ENCODE measurements at places on chromosomes 16 and 17. TPM values are rescaled to one million over a fixed set of nuclear protein-coding genes. Genes with fewer than 3 reads are reported as not detected.
A peak's percentile ranks its signal among the peaks of the same experiment; 100 is the strongest.

- no peak overlapping the region for H3K4me3 ChIP-seq
- H3K27me3 ChIP-seq, result no peaks in the 10 kb centered on the region
- no peaks in the 10 kb centered on the region for H3K36me3 ChIP-seq
- no peaks in the 10 kb centered on the region for H3K4me1 ChIP-seq
- DNase-seq, result peak; percentile 85
Observed at GRCh38 chr16:7025616-7026190, 306.9 kb upstream of the RBFOX1 start.

GRCh38 chr17:48970224-48970623 lies 1.8 kb upstream of the GIP start:
- no peak overlapping the region for H3K27ac ChIP-seq
- H3K4me3 ChIP-seq, result no peak overlapping the region
- peaks cover 12% of the 10 kb centered on the region for H3K4me1 ChIP-seq

GRCh38 chr17:39831588-39831987 lies 32.5 kb downstream of the IKZF3 start:
- H3K27me3 ChIP-seq, result peaks cover 12% of the 10 kb centered on the region
- H3K36me3 ChIP-seq, result no peaks in the 10 kb centered on the region
- H3K4me1 ChIP-seq, result no peaks in the 10 kb centered on the region
- H3K27ac ChIP-seq, result no peak overlapping the region

- H3K27me3 ChIP-seq, result no peaks in the 10 kb centered on the region
- H3K4me3 ChIP-seq, result no peak overlapping the region
- peaks cover 28% of the 10 kb centered on the region for H3K4me1 ChIP-seq
- H3K27ac ChIP-seq, result peak overlapping the region; percentile 26
Observed at GRCh38 chr17:1555651-1556471, 6.7 kb downstream of the PITPNA start.

DNA sequence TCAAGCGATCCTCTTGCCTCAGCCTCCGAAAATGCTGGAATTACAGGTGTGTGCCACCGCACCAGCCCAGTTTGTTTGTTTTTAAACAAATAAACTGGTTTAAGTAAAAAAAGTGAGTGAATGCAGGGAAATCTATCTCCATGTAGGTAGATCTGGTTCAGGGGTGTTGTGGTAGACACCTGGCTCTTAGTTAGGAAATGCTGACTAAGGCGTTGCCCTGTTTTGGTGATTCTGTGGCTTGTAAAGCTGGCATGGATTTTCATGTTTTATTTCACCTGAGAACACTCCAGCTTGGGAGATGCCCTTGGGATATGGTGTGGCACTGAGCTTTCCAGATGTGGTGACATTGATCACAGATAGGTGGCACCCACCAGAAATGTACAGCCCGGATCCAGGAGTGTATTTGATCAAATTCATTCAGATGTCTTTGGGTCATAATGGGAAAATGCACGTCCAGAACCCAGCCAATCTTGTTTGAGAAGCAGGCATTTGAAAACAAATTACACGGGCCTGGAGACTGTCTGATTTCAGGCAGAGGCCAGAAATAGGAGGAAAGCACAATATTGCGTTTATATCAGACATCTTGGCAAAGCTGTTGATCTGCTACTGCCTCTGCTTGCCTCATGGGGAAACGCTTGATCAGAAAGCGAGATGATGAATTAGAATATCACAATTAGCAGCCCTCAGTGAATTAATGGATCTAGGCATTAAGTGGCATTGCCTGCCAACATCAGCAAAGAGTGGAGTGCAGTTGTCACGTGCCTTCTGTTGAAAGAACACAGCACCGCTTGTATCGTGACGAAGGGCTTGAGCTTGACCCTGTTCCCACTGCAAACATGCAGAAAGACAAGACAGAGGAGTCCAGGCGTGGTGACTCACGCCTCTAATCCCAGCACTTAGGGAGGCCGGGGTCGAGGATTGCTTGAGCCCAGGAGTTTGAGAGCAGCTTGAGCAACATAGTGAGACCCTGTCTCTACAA lies 7.3 kb upstream of the IL34 start:
- peaks cover 3% of the 10 kb centered on the region for H3K27me3 ChIP-seq
- peak; percentile 43 for DNase-seq
- peaks cover 3% of the 10 kb centered on the region for H3K4me1 ChIP-seq
- H3K4me3 ChIP-seq, result no peak overlapping the region
- H3K36me3 ChIP-seq, result no peaks in the 10 kb centered on the region
- no peak overlapping the region for H3K27ac ChIP-seq

- no peak overlapping the region for H3K4me3 ChIP-seq
- H3K27ac ChIP-seq, result no peak overlapping the region
- no peaks in the 10 kb centered on the region for H3K4me1 ChIP-seq
Observed at GRCh38 chr17:10674704-10675103, 17.6 kb upstream of the MYH3 start.

DNA sequence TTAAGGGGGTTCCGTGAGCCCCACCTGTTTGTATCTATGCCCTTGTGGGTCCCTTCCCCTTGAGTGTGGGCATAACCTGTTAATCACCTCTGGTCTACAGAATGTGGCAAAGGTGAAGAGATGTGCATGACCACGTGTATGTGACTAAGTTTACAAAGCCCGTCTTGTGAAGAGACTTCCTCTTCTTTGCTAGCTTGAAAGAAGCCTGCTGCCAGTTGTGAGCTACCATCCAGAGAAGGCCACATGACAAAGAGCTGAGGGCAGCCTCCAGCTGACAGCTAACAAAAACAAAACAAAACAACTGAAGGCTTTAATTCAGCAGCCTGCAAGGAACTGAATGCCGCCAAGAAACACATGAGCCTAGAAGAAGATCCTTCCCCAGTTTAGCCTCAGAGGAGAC lies 112.0 kb downstream of the AXIN2 start:
- no peak overlapping the region for H3K4me3 ChIP-seq
- H3K27ac ChIP-seq, result no peak overlapping the region

DNA sequence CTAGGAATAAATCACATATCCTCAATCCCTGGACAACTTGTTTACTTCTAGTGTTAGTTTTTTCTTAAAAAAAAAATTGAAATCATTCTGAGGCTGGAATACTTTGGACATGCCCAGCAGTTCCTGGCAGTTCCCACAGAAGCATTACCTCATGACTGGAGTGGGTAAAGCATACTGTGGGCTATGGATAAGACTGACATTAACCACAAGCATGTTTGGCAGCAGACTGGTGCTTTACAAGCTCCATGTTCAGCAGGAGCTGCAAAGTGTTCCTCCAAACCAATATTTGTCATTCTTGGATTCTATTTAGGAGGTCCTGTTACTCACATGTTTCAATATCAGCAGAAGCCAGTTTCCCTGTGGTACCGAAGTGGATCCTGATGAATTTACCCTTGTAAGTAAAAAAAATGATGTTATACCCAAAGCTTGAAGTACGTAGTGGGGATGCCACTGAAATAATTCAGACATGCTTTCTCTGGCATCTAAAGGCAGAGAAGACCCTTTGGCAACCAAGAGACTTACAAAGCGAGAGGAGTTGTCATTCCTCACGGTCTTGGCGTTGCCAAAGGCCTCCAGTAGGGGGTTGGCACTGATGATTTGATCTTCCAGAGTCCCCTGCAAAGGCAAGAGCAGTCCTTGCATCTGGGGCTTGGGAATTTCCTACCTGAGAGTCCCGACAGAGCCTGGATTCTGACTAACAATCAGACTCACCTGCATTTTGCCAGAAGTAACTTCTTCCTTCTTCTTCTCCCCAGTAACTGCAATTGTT lies 4.9 kb downstream of the MYH1 start:
- H3K4me3 ChIP-seq, result no peak overlapping the region
- no peak overlapping the region for H3K27ac ChIP-seq
- H3K4me1 ChIP-seq, result no peaks in the 10 kb centered on the region
- no peak for DNase-seq

GRCh38 chr17:59108400-59109102 lies 1.9 kb upstream of the TRIM37 start:
- H3K36me3 ChIP-seq, result peaks cover 19% of the 10 kb centered on the region
- H3K27me3 ChIP-seq, result no peaks in the 10 kb centered on the region
- no peak for DNase-seq
- peak overlapping the region; percentile 28 for H3K4me3 ChIP-seq
- peak overlapping the region; percentile 55 for H3K27ac ChIP-seq

- H3K4me3 ChIP-seq, result peak overlapping the region; percentile 19
- H3K4me1 ChIP-seq, result no peaks in the 10 kb centered on the region
- H3K36me3 ChIP-seq, result no peaks in the 10 kb centered on the region
- no peak for DNase-seq
Observed at GRCh38 chr16:28059841-28060575, 3.5 kb downstream of the GSG1L start.

- DNase-seq, result no peak
- H3K4me3 ChIP-seq, result no peak overlapping the region
- peaks cover 34% of the 10 kb centered on the region for H3K27me3 ChIP-seq
- no peaks in the 10 kb centered on the region for H3K36me3 ChIP-seq
- H3K4me1 ChIP-seq, result no peaks in the 10 kb centered on the region
Observed at GRCh38 chr16:3001316-3001715, 11.4 kb upstream of the CLDN9 start.

GRCh38 chr17:9676084-9676483 lies 30.8 kb downstream of the USP43 start:
- no peak overlapping the region for H3K27ac ChIP-seq
- DNase-seq, result no peak
- H3K4me1 ChIP-seq, result peaks cover 4% of the 10 kb centered on the region
- H3K36me3 ChIP-seq, result peaks cover 16% of the 10 kb centered on the region

- H3K4me3 ChIP-seq, result no peak overlapping the region
- no peak for DNase-seq
- no peaks in the 10 kb centered on the region for H3K27me3 ChIP-seq
Observed at GRCh38 chr17:17079761-17080160, 37.5 kb downstream of the MPRIP start.

DNA sequence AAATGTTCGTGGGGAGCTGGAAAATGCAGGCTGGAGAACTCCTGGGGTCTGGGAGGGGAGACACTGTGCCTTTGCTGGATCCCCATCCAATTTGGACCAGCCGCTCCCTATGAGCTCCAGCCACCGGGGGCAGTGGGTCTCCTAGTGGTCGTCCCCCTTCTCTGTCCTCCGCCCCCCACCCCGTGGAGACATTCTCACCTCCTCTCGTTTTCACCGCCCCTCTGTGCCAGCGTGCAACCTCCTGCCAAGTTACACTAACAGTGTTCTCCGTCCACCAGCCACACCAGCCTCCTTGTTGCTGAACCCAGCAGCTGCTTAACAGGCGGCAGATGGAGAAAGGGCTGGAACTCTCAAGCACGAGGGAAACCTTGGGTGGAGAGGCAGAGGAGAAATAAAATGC lies 67.4 kb upstream of the SOX9 start:
- DNase-seq, result no peak
- peaks cover 32% of the 10 kb centered on the region for H3K27me3 ChIP-seq
- no peak overlapping the region for H3K4me3 ChIP-seq
- peaks cover 14% of the 10 kb centered on the region for H3K4me1 ChIP-seq

GRCh38 chr17:43006639-43007551 lies at the start of gene IFI35:
Gene IFI35, plus strand, starts transcription at chr17:43006784. Its CDS starts 164 bp downstream, at chr17:43006948.
- peaks cover 14% of the 10 kb centered on the region for H3K4me1 ChIP-seq
- H3K27ac ChIP-seq, result peak within 1 kb of the TSS; percentile 91
- no peaks in the 10 kb centered on the region for H3K27me3 ChIP-seq
- H3K36me3 ChIP-seq, result peaks cover 2% of the 10 kb centered on the region

GRCh38 chr16:27471661-27472060 lies 69.7 kb downstream of the IL21R start:
- H3K4me1 ChIP-seq, result no peaks in the 10 kb centered on the region
- no peak for DNase-seq
- H3K36me3 ChIP-seq, result peaks cover 58% of the 10 kb centered on the region
- no peak overlapping the region for H3K4me3 ChIP-seq
- H3K27me3 ChIP-seq, result no peaks in the 10 kb centered on the region
- no peak overlapping the region for H3K27ac ChIP-seq

- peaks cover 18% of the 10 kb centered on the region for H3K4me1 ChIP-seq
- H3K36me3 ChIP-seq, result peaks cover 8% of the 10 kb centered on the region
Observed at GRCh38 chr17:29584452-29585079, 4.9 kb downstream of the GIT1 start.

DNA sequence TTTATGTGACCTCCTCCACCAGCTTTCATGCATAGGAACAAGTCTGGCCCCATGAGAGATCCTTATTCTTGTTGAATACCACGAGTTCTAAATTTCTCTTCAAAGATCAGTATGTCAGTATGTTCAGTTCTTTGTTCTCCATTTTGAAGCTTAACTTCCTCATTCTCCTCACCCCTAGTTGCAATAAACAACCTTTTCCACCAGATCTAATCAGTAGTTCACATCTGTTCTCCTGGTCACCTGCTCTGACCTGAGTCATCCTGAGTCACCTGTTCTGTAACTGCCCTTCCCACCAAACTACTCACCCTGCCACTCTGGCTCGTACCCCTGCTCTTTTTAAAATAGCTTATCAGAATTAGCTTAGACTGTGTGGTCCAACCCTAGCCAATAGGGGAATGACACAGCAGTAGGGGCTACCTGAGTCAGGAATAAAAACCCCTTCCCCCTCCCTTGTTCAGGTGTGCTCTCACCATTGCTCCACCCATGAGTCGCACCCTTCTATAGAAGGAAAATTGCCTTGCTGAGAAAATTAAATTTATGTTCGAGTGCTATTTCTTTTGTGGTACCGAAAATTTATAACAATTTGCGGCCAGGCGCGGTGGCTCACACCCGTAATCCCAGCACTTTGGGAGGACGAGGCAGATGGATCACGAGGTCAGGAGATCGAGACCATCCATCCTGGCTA lies 94.6 kb downstream of the EMP2 start:
- H3K27me3 ChIP-seq, result no peaks in the 10 kb centered on the region
- DNase-seq, result no peak
- no peak overlapping the region for H3K4me3 ChIP-seq
- no peaks in the 10 kb centered on the region for H3K4me1 ChIP-seq
- peaks cover 22% of the 10 kb centered on the region for H3K36me3 ChIP-seq
- no peak overlapping the region for H3K27ac ChIP-seq

DNA sequence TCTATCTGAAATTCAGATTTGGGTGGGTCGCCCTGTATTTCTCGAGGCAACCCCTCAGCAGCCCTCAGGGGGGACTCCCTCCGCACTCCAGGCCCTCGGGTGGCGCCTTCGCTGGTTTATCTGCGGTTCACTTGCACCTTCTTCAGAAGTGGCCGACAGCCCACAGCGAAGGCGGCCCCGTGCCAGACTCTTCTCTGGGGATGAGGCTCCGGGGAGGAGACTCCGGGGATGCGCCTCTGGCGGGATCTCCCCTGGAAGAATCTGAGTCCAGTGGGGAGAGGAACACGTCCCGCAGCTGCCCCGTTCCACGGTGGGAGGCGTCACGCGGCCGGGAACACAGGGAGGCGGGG lies 63.9 kb upstream of the DNAJA2 start:
- peaks cover 14% of the 10 kb centered on the region for H3K27me3 ChIP-seq
- no peak overlapping the region for H3K27ac ChIP-seq
- H3K36me3 ChIP-seq, result no peaks in the 10 kb centered on the region
- H3K4me3 ChIP-seq, result peak overlapping the region; percentile 81

DNA sequence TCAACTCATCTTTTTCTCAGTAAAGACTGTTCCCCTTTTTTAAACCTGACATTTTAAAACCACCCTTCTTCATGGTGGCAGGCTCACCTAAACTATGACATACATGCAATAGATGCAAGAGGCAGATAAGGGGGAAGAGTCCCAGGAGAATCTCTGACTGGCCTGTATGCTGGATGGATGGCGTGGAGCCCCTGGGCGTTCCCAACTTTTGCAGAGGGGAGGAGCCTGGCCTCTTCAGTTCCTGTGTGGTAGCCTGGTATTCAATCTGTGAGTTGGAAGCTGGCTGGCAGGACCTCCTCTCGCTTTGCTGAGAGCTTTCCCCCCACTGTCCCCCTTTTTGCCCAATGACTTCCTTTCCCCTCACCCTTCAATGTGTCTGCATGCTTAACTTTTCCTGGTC lies 217.6 kb upstream of the CA10 start:
- DNase-seq, result no peak
- H3K36me3 ChIP-seq, result no peaks in the 10 kb centered on the region
- no peak overlapping the region for H3K4me3 ChIP-seq
- H3K27me3 ChIP-seq, result peaks cover 4% of the 10 kb centered on the region

Gene PRSS33
- total RNA-seq, result 0.39 TPM

Gene SRCIN1
- total RNA-seq, result 11.9 TPM

Gene CBX8
- total RNA-seq, result 13.3 TPM

Gene TMED6
- total RNA-seq, result 5.3 TPM

Gene PRCD
- 0.33 TPM for total RNA-seq

Gene HS3ST6
- 1.3 TPM for total RNA-seq

Gene SLC47A1
- total RNA-seq, result 1.2 TPM

Measured in type B pancreatic cell (in vitro differentiated cells).